ENCODE measurements at places on chromosomes 6 and 20.

GRCh38 chr6:22755605-22756004, 186.2 kb downstream of the HDGFL1 start:
- no peak for DNase-seq

DNA sequence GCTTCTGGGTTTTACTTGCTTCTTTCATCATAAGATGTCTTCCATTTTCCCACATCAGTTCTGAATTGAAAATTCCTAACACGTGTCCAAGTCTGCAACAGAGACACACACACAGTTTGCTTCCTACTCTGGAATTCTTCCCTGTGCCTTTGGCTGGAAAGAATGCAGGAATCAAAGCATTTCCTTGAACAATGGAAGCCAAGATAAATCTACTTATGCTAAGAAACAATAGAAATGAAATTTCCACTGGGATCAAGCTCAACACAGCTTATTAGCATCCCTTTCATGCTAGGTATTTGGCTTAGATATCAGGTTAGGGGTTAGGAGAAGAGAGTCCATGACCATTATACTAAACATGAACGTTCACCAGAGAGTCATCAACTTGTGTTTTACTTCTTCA, 101.1 kb upstream of the SCAF8 start:
- no peak for DNase-seq

- DNase-seq, result no peak
These were observed 19.6 kb downstream of the ANGPT4 start for GRCh38 chr20:896501-897025.

DNA sequence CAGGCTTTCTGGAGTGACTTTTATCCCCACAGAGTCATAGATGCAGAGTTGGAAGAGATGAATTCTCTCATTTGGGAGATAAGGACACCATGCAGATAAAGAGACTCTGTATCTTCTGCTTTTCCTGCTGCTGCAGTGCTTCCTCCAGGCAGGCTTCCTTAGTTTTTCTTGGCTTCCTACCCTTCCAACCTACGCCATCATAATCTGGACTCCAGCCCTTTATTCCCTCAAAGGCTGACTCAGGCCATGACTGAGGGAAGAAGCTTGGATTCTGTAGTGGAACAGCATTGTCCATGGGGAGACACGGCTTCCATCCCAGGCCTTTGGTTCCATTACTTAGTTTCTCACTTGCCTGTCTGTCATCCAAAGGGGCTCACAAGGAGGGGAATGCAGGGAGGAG, 6.5 kb upstream of the RNF24 start:
- no peak for DNase-seq

GRCh38 chr6:30735668-30736314, 6.7 kb downstream of the FLOT1 start:
- no peak for DNase-seq

DNA sequence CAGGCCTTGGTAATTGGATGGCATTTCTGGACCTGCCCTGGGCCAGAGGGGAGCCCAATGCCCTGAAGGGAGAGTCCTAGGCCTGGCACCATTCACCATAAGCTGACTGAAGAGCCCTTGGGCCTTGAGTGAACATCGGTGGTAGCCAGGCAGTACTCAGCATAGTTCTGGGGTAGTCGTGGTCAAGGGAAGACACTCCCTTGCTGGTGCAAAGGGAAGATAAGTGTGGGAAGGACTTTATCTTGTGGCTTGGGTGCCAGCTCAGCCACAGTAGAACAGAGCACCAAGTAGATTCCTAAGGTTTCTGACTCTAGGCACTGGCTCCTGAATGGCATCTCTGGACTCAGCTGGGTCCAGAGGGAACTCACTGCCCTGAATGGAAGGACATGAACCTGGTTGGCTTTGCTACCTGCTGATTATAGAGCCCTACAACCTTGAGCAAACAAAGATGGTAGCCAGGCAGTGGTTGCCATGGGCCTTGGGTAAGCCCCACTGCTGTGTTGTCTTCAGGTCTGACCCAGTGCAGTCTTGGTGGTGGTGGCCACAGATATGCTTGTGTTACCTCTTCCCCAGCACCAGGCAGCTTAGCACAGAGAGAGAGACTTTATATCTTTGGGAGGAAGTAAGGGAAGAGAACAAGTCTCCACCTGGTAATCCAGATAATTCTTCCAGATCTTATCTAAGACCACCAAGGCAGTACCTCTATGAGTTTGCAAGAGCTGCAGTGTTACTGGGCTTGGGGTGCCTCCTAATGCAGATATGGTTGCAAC, 83.5 kb downstream of the PRDM13 start:
- DNase-seq, result no peak

DNA sequence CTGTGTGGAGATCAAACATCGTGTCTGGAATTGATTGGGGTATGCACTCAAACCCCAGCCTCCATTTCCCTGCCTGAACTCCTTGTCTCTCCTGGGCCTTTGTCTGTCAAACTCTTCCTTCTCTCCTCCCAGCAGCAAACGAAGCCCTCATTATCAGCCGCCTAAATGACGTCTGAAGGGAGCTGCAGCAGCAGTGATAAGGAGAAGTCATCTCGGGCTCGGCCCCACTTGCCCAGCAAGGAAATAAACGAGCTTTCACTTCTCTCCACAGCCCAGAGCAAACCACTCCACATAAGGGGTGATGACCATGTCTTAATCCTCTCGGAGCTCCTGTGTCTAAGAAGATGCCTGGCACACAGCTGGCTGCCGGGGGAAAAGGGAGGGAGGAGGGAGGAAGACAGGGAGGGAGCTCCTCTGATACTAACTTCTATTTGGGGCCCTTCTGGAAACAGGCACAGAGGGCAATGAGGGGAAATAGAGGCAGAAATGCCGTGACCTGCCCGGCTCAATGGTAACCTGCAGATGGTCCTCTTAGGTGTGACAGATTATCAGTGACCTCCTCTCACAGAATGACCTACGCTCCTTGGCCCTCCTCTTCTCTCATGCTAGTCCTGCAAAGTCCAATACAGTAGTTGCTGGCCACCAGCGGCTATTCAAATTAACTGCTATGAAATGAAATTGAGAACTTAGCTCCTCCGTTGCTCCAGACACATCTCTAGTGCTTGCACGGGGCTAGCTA, 100.4 kb downstream of the PXDC1 start:
- no peak for DNase-seq

DNA sequence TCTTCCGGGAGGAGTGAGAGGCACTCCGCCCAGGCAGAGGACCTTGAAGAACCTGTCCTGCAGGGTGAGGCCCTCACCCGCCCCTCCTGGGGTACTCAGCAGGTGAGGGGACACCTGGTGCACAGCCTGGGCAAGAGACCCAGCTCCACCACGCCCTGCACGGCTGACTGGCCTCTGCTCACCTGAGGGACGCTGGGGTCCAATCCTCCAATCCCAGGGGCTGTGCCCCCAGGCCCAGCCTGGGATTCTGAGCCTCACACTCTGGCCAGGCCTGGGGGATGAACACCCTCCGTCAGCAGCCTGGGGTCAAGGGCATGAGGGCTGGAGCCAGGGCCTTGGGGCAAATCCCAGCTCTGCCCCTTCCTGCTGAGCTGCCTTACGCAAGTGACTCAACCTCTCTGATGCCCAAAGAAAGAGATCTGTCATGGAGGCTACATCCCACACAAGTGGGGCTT, 149.9 kb upstream of the PTPN1 start:
- no peak for DNase-seq

- no peak for DNase-seq
These were observed 137.0 kb downstream of the MTHFD1L start for GRCh38 chr6:151002491-151002935.

- DNase-seq, result no peak
These were observed 87.7 kb upstream of the BEND3 start for GRCh38 chr6:107202876-107203468.

GRCh38 chr6:118735320-118735719, 83.9 kb upstream of the CEP85L start:
- no peak for DNase-seq

DNA sequence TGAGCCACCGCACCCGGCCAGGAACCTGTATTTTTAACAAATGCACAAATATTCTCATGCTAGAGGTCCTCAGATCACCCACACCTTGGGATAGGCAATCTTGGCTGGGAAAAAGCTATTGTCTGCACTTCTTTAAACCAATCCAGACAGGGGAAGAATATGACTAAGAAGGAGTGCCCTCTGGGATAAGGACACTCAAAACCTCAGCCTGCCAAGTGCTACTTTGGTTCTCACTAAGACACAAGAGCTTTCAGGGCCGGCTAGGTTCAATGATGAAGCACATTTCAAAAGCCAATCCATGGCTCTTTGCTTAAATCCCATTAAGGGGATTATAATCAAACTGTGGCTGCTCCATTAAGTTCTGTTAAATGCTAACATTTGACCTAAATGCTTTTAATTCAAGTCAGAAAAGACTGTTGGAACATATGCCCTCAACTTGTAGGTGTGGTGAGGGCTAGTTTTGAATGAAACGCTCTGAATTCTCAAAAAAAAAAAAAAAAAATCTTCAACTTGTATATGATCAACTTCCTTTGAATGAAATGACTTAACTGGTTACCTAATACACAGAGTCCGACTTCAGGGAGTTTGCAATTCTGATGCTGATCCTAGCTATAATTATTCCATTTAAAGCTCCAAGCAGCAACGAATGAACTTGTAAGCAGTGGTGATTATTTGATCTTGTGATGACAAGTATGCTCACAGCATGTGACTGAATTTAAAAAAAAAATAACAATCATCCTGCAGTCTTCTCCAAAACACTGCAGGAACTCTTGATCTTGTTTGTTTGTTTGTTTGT, 56.6 kb downstream of the SLC23A2 start:
- no peak for DNase-seq

DNA sequence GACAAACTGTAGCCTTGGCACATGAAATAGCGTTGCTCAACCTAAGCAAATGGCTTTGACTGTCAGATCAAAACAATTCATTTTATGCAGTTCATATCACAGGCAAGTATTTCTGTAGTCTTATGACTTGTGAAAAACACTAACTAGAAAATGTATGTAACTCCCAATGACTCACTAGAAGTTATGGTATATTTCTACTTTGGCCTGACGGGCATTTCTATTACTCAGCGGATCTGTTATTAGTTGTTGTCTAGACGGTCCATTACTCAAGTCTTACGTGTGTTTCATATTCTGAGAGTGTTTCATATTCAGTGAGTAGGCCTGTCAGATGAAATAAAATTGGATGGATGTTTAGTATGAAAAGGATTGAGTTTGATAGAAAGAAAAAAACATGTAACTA, 880.9 kb downstream of the PRIM2 start:
- DNase-seq, result no peak

DNA sequence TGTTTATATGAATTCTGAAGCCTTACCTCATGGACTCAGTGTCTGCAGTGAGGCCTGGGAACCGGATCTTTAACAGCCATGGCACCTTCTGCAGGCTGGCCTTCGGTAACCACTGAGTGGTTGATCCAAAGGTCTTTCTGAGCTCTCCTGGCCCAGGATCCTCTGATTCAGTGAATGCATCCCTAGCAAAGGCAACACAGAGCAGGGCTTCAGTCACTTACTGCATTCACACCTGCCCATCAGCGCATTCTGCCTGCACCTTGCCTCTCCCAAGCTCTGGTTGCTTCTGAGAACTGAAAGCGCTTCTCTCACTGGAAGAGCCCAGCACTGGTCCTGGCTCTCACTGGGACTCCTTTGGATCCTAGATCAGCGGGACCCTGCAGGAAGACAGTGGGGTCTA, 8.4 kb upstream of the CST9 start:
- no peak for DNase-seq

- DNase-seq, result no peak
These were observed 160.5 kb upstream of the KCNG1 start for GRCh38 chr20:51183451-51183850.

DNA sequence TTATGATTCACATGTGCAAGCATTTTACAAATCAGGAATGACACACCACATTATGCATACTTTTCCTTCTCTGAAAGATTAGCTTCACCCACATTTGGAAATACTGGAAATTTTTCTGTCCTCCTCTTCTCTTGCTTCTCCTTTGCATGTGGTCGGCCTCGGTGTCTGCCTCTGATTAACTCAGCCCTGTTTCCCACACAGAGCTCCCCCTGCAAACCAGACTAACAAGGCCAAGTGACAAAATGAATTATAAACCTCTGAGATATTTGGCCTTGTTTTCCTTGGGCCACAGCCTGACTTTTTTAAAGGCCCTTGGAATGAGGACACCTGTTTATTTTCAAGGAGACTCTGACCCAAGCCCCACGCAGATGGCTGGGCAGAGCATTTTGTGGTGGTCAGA, 9.0 kb upstream of the CCN6 start:
- no peak for DNase-seq

DNA sequence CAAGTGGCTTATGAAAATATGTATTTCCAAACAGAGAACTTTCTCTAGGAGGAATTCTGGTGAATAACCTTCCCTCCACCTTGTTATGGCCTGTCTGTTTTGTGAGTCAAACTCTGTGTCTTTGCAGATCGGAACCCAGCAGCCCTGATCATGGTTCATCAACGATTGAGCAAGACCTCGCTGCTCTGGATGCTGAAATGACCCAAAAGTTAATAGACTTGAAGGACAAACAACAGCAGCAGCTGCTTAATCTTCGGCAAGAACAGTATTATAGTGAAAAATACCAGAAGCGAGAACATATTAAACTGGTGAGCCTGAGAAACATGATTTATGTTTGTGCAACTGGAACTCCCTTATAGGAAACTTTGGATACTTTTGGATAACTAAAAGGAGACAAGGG, 294.5 kb upstream of the PLCB4 start:
- no peak for DNase-seq

DNA sequence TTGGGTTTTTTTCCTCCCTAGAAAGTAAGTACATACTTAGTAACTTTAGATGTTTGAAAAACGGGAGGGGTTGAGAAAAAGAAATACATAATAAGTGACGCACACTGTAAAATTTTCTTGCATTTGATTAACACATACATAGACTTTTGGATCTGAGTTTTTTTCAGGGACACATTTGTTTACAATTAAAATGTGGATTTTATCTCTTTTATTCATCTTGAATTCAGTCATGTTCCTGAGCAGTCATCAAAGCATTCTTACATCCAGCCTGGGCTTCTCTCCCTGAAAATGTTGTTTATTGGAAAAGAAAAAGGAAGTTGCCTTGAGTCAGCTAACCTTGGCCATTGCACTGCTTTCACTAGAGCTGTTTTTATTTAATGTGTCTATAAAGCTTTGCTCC, 8.7 kb upstream of the RPP40 start:
- DNase-seq, result no peak

- DNase-seq, result no peak
These were observed 37.0 kb downstream of the SHLD1 start for GRCh38 chr20:5786930-5787795.

DNA sequence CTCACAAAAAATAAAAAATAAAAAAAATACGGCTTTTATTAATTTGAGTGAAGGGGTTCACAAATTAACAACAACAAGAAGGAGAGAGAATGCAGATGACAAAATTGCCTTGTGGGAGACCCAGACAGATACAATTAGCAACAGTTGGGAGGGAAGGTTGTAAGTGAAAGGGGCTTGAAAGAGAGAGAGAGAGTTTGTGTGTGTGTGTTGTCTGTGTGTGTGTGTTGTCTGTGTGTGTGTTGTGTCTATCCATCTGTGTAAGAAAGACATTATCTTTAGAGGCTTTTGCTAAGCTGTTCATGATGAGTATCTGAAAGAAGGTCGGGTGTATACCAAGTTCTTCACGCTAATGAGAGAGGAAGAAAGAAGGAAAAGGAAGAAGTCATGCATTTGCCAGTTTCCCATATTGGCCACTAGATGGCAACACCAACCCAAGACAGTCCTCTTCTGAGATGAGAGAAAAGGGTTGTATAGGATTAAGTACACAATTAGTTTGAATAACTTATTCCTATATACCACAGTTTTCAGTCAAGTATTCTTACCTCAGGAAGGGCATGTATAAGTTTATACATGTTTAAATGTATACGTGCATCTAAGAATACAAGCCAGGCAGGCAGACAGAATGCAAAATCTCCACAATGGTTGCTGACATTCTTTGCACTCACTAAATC, 63.7 kb upstream of the CD2AP start:
- peak; percentile 21 for DNase-seq

- DNase-seq, result no peak
These were observed 78.5 kb downstream of the AGPAT4 start for GRCh38 chr6:161195386-161195785.

Measured in GM19239 (cell line).